Kidney (tissue), 22 donors: ENCODE measurements at places on chromosomes 4 and X.

DNA sequence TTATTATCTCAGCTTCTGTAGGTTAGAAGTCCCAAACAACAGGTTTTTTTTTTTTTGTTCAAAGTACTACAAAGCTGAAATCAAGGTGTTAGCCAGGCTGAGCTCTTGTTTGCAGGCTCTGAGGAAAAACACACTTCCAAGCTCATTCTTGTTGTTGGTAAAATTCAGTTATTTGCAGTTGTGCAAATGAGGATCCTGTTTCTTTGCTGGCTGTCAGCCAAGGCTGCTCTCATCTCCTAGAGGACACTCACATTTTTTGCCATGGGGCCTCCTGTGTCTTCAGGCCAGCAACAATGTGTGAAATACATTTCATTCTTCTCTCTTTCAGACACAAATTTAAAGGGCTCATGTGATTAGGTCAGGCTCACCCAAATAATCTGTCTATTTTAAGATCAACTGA is 60.3 kb upstream of the HSD17B10 start:
- DNase-seq: no peak

GRCh38 chr4:104015680-104016079 is 295.9 kb upstream of the TACR3 start:
- no peak for DNase-seq

GRCh38 chr4:183571350-183571941 is 66.6 kb downstream of the ING2 start:
- DNase-seq: no peak

- no peak for DNase-seq
Measured at GRCh38 chrX:38941675-38942074, 140.4 kb downstream of the MID1IP1 start.

DNA sequence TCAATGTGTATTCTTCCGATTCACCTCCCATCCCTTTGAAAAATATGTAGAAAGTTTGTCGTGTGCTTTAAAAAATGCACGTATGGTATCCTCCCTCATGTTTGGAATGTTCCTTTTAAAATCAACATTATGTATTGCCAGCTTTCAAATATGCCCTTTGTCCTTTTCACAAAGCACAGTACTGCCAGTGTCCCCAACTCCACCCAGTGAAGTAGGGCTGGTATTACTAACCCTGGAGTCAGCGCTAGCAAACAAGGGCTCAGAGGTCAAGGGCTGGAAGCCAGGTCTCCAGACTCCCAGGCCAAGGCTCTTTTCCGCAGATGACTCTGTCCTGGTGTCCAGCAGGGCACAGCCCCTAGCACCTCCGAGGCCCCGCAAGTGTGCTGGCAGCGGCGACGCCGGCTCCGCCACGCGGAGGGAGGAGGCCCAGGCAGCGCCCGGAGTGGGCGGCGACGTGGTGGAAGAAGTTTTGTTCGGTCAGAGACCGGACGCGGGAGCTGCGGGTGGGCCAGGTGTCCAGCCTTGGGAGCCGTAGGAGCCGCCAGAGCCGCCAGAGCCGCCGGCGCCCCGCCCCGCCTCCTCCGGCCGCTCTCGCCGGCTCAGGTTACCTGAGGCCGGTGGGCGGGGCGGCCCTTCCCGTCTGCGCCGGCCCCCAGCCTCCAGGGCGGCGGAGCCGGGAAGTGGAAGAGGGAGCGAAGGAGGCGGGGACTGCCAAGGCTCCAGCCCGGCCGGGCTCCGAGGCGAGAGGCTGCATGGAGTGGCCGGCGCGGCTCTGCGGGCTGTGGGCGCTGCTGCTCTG is at the start of gene IL13RA1:
Gene IL13RA1, plus strand, starts transcription at position 720 of the 799 bp plus-strand sequence. Its CDS starts 33 bp downstream, at position 753.
- peak; percentile 95 for DNase-seq
